ENCODE measurements at places on chromosomes 5 and 9.

- no peak for DNase-seq
These were observed 289.7 kb downstream of the PBX3 start for GRCh38 chr9:126036881-126037291.

GRCh38 chr5:179227580-179228311 is 117.5 kb downstream of the ADAMTS2 start:
- DNase-seq: peak; percentile 74

DNA sequence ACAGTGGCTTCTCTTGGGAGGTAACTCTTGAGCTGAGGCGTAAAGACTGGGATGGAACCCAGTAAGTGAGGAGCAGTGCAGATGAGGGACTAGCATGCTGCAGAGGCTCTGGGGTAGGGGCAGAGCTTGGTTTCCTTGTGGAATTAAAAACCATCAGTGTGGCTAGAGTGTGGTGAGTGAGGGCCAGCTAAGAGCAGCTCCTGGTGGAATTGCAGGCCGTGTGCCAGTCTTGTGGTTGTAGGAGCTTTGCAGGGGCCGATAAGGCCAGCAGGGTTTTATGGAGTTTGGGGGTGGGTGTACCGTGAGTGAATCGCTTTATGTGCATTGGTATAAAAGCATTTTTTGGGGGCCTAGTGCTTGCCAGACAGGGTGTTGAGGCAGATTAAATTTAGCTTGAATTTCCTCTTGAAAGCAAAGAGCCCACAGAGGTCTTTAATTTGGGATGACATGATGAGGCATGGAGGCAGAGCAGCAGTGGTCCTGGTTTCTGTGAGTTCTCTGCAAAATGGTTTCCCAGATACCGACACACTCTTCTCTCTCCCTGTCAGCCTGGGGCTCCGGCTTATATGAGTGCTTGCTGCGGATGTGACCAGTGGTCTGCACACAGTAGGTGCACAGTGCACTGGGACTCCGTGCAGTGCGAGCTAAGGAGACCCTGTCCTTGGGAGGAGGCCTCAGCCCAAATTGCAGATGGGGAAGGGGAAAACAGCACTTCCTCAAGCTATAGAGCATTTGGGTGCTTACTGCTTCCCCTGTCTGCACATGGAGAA is 176.4 kb upstream of the PITX1 start:
- DNase-seq: no peak

- no peak for DNase-seq
These were observed 101.7 kb upstream of the LHFPL2 start for GRCh38 chr5:78750281-78750680.

GRCh38 chr5:172322028-172322965 is 38.7 kb upstream of the UBTD2 start:
- DNase-seq: no peak

- no peak for DNase-seq
These were observed 13.2 kb upstream of the HSPB3 start for GRCh38 chr5:54442271-54442670.

DNA sequence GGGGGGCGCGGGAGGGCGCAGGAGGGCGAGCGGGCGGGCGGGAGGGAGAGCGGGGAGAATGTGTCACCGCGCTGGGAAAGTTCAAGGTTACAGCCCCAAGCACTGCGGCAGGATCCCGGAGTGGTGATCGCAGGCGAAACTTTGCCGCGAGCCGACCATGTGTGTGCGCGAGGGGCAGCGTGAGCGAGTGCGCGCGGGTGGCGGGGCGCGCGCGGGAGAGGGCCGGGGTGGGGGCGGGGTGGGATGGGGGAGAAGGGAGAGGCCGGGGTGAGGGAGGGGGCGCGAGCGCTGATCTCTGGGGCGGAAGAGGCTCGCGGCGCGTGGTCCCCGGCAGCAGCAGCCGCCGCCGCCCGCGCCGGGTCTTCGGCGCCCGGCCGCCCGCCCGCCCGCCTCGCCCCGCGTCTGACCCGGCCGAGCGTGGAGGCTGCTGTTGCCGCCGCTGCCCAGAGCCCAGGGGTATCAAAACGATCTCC is at the start of gene NFIB:
NFIB (minus strand) TSS at position 191 of the 473 bp plus-strand sequence. CDS start 630 bp downstream, outside the sequence.
- DNase-seq: no peak

- no peak for DNase-seq
These were observed 11.0 kb downstream of the TCOF1 start for GRCh38 chr5:150368526-150368925.

GRCh38 chr5:156675395-156675794 is 174.7 kb upstream of the PPP1R2B start:
- no peak for DNase-seq

DNA sequence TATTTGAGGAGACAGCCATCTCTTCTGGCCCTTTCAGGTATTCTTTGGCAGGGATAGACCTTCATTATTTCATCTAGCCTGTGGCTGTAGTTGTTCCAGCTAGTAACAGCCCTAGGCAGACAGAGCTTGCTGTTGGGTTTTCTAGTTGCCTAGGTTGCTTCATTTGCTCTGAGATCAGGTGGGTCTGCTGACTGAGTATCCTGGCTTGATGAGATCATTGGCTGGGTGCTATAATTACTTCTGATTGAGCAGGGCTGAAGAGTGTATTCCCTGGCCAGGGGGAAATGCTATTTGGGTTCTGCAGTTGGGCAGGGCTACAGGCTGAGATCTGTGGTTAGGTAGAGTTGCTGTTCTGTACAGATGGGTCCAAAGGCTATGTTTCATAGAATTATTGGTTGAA is 456.1 kb downstream of the PSAT1 start:
- DNase-seq: no peak

DNA sequence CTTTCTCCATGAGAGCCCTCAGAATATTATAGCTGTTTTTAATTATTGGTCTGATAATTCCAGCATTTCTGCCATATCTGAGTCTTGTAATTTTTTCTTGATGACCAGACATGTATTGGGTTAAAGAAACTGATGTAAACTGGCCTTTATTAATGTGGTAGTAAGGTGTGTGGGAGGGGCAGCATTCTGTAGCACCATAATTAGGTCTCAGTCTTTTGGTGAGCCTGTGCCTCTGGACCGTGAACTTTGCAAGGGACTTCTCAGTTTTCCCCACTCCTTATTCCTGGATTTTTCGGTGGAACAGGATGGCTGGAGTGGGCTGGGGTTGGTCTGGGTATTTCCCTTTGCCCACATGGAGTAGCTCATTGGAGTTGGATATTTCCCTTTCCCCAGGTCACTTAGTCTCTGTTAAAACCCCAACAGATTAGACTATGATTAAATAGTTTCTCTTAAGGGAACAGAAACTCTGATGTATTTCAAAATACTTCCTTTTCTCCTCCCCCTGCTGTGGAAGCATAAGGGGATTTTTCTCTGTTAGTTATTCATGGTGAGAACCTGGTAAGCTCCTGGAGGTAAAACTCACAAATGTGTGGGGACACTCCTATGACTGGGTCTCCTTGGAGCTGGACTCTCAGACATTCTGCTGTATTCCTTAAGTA is 52.4 kb downstream of the FSD1L start:
- DNase-seq: no peak

GRCh38 chr9:3719286-3719685 is 193.5 kb upstream of the RFX3 start:
- no peak for DNase-seq

DNA sequence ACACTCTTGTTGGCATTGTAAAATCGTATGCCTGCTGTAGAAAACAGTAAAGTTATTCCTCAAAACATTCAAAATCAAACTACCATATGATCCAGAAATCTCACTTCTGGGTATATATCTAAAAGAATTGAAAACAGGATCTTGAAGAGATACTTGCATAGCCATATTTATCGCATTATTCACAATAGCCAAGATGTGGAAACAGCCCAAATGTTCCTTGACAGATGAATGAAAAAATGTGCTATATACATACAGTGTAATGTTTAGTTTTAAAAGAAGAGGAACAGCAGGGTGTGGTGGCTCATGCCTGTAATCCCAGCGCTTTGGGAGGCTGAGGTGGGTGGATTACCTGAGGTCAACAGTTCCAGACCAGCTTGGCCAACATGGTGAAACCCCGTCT is 234.1 kb upstream of the DAB2 start:
- no peak for DNase-seq

DNA sequence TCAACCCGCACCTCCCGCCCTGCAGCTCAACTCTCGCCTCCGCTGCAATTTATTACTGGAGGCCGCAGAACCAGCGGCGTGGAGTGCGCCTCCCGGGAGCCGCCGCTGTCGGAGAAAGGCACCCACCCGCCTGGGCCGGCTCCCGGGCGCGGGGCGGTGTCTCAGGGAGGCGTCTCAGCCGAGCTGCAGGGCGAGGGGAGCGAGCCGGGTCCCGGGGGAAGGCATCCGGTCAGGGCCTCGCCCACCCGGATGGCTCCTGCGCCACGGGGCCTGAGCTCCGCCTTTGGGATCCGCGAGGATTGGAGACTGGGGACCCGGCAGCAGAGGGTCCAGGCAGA is 32.9 kb downstream of the TSPAN17 start:
- no peak for DNase-seq
